ENCODE measurements at places on chromosomes 6 and 20. TPM values are rescaled to one million over a fixed set of nuclear protein-coding genes. Genes with fewer than 3 reads are reported as not detected.

Gene GJA10
- total RNA-seq = not detected

Gene IFNGR1
- total RNA-seq = 18.4 TPM

Gene C20orf144
- total RNA-seq = 0.13 TPM

Gene ZNF512B
- 28.9 TPM for total RNA-seq

Gene GGTLC1
- not detected for total RNA-seq

Gene HTR1B
- total RNA-seq = not detected

Gene IP6K3
- total RNA-seq = not detected

Gene UST
- total RNA-seq = 1.7 TPM

Gene VSTM2L
- total RNA-seq = 23.3 TPM

Gene BICRAL
- 6.9 TPM for total RNA-seq

Gene APCDD1L
- total RNA-seq = not detected

Gene KCNQ2
- 6.6 TPM for total RNA-seq

Gene KCNQ5
- 17.8 TPM for total RNA-seq

Gene CABLES2
- 14.1 TPM for total RNA-seq

Gene SLC4A11
- 1.1 TPM for total RNA-seq

Gene MYLK2
- 1.2 TPM for total RNA-seq

Gene MRPL2
- 95.8 TPM for total RNA-seq

Gene RING1
- total RNA-seq = 43.3 TPM

Gene CCN5
- total RNA-seq = not detected

Gene UNC5CL
- total RNA-seq = 1.2 TPM

Gene C4A
- 4.6 TPM for total RNA-seq

Gene PHACTR3
- 0.17 TPM for total RNA-seq

Gene RAD21L1
- total RNA-seq = not detected

Gene OLIG3
- not detected for total RNA-seq

Gene ADGRF1
- not detected for total RNA-seq

Gene HCK
- not detected for total RNA-seq

Gene SLC17A1
- not detected for total RNA-seq

Gene ULBP3
- 1.6 TPM for total RNA-seq

Gene NRN1
- 46.1 TPM for total RNA-seq

Gene TREML2
- total RNA-seq = not detected

Gene VSX1
- not detected for total RNA-seq

Gene IL17A
- not detected for total RNA-seq

Gene KIF13A
- 21.1 TPM for total RNA-seq

Gene FAM209B
- 0.81 TPM for total RNA-seq

Gene CDH26
- total RNA-seq = 0.58 TPM

Gene HUS1B
- total RNA-seq = 0.92 TPM

Gene CARMIL1
- 7.2 TPM for total RNA-seq

Gene MTHFD1L
- 78.7 TPM for total RNA-seq

Measured in A673 (cell line).